Heart right ventricle (tissue), 16 donors: ENCODE measurements at places on chromosomes 2 and 18. TPM values are rescaled to one million over a fixed set of nuclear protein-coding genes. Genes with fewer than 3 reads are reported as not detected.

GRCh38 chr2:68709421-68709911 lies 25.1 kb upstream of the ARHGAP25 start:
- DNase-seq: no peak

GRCh38 chr2:197929886-197930227 lies 125.5 kb downstream of the PLCL1 start:
- DNase-seq: no peak

DNA sequence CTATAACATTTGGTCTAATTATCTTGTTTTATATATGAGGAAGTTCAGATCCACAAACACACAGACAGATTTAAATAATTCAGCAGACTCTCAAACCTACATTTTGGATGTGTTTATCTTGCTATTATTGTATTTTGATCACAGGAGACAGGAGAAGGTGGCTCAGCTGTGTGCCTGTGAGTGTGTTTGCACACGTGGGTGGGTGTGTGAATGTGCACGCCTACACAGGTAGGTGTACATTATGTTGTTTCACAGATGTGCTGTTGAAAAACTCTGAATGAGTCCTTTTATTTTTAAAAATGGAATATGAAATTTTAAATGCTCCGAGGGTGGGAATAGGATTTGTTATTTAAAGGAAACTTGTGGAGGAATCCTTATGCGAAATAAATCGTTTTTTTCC lies 183.4 kb downstream of the PRKCE start:
- DNase-seq: no peak

GRCh38 chr2:30871980-30872789 lies 64.9 kb upstream of the CAPN13 start:
- DNase-seq: peak; percentile 29

GRCh38 chr2:200090683-200091082 lies 135.3 kb downstream of the MAIP1 start:
- DNase-seq: no peak

DNA sequence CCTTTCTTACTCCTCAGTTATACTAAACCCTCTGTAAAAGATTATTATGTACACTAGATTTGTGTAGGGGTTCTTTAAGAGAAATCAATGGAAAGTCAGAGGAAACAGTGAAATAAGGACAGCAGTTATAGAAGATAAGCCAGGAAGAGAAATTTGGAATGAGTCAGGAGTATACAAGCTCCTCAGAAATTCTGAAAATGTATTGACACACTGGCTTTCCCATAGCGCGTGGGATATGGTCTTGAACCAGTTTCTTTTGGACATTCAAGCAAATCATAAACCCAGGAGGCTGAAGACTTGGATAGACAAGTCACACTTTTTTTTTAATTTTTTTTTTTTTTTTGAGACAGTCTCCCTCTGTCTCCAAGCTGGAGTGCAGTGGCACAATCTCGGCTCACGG lies 316.1 kb upstream of the MMADHC start:
- no peak for DNase-seq

- DNase-seq: no peak
Measured at GRCh38 chr2:170869036-170869435, 52.3 kb downstream of the GAD1 start.

DNA sequence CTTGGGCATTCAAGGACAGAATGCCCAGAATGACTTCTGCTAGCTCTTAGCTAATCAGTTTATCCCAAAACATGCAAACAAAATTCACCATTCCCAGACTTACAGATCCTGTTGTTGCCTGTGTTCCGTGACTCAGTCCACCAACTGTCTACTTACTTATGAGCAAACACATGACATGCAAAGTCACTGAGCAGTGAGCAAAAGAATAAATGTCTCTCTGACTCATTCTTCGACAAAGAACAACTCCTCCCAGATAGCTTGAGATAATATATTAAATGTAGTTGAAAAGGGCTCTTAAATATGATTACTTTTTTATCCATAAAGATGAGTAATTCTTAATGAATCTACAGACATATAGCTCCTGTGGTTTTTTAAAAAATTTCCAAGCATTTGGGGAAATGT lies 9.0 kb upstream of the CREG2 start:
- no peak for DNase-seq

GRCh38 chr2:82837588-82838304 lies 1621.3 kb downstream of the SUCLG1 start:
- no peak for DNase-seq

- no peak for DNase-seq
Measured at GRCh38 chr18:63079114-63079513, 240.5 kb downstream of the BCL2 start.

Gene TUBB8B
- not detected for total RNA-seq

Gene ANKRD53
- 0.20 TPM for total RNA-seq

Gene TMEM247
- total RNA-seq: not detected

Gene LBH
- 126 TPM for total RNA-seq

Gene DSEL
- 2.5 TPM for total RNA-seq

Gene L3MBTL4
- total RNA-seq: 2.0 TPM
